ENCODE measurements at places on chromosomes 16 and 17.

DNA sequence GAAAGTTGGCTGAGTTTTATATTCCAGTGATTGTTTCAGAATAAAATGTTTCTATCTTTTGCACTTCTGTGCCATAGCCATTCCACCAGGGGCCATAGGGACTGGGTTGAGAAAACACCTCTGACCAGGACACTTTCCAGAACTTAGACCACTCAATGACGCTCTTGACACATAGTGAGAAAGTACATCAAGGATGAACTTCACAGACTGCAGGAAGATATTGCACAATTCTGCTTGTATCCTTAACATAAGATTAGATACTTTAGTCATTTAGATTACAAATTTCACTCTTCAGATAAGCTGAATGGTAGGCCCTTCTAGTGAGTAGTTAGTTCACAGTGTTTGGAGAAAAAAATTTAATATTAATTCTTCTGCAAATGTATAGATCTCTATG, 13.0 kb upstream of the MPHOSPH6 start:
- DNase-seq: no peak

- peak; percentile 23 for DNase-seq
These were observed 1.4 kb upstream of the VAMP2 start for GRCh38 chr17:8163978-8164814.

- DNase-seq: no peak
These were observed 22.7 kb downstream of the LCMT1 start for GRCh38 chr16:25134166-25134700.

- no peak for DNase-seq
These were observed 10.3 kb upstream of the TVP23A start for GRCh38 chr16:10828851-10829366.

DNA sequence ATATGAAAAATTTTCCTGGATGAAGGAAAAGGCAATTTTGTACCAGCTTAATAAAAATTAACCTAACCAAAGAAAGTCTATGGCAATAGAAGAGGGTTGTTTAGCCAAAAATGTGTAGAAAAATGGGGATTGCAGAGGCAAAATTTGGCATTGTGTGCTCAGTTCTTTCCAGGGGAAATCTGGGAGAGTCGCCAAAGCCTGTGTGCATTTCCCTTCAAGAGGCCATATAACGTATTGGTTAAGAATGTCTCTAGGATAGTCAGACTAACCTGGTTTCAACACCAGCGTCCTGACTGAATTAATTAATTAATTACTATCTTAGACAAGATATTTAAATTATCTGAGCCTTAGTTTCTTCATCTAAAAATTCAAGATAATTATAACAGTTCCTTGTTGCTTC, 44.8 kb upstream of the HLF start:
- DNase-seq: no peak

DNA sequence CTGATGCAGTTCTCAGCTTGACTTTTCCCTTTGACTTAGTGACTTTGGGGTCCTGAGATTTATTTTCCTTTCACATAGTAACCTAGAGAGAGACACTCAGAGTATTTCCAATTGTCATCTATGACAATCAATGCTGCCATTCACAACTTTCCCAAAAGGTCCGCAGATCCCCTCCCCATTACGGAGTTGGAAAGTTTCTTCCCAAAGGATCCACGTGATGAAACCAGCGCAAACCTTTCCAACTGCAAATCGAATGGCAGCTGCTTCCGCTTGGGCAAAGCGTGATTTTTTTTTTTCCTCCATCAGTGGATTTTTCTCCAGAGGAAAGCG, 538 bp upstream of the FCSK start:
- DNase-seq: no peak

GRCh38 chr17:64771980-64772844, 110.1 kb upstream of the SMURF2 start:
- no peak for DNase-seq

GRCh38 chr16:81616321-81617020, 162.6 kb upstream of the PLCG2 start:
- DNase-seq: no peak

DNA sequence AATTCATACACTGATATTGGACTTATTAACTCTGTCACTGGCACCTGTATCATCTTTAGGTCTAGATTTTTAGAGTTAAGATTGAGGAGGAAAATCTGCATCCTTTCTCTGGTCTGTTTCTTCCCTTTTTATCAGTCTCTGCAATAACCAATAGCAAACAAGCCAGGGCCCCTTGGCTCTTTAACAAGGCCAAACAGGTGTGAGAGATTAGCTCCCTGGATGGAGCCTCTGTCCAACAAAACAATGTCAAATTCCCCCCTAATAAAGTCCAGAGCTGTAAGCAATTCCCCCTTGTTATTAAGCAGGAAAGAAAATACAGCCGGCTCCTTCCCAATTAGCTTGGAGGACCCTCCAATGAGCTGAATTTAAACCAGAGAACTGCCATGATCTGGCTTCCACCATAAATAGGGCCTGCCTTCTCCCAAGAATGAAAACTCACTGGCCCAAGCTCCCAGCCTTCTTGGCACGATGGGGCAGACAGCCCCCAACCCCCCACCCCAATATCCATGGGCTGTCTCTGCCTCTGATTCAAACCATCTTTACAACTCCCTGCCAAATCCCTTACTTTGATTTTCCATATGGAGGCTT, 56.1 kb upstream of the SOX9 start:
- DNase-seq: no peak
